ENCODE measurements at places on chromosomes 7 and 10. TPM values are rescaled to one million over a fixed set of nuclear protein-coding genes. Genes with fewer than 3 reads are reported as not detected.

GRCh38 chr10:112208997-112209396, 25.4 kb upstream of the GPAM start:
- no peak for DNase-seq

The PDE6C gene
- not detected for polyA plus RNA-seq

- no peak for DNase-seq
Observed at GRCh38 chr10:17144032-17144431, 14.4 kb upstream of the CUBN start.

GRCh38 chr7:17041324-17041723, 159.5 kb upstream of the AGR3 start:
- DNase-seq: no peak

The MMRN2 gene
- 15.8 TPM for polyA plus RNA-seq

The CYP26C1 gene
- not detected for polyA plus RNA-seq

The FZD1 gene
- 4.7 TPM for polyA plus RNA-seq

DNA sequence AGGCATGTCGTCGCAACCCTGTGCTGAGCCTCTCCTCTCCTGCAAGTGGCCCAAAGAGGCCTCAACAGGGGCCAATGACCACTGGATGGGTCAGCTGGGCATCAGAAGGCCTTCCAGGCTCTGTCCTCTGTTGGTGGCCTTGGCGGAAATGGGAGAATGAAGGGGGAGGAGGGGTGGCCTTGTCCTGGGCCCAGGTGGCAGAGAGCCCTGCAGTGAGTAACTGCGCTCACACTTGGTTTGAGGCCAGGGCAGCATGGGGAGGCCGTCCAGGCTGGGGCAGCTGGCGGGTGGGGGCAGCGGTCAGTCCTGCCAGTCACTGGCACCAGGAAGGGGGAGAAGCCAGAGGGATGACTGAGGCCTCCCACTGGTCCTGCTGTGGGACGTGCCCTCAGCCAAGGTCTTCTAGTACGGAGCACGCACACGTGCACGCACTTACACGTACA, 59.8 kb downstream of the LHPP start:
- DNase-seq: no peak

DNA sequence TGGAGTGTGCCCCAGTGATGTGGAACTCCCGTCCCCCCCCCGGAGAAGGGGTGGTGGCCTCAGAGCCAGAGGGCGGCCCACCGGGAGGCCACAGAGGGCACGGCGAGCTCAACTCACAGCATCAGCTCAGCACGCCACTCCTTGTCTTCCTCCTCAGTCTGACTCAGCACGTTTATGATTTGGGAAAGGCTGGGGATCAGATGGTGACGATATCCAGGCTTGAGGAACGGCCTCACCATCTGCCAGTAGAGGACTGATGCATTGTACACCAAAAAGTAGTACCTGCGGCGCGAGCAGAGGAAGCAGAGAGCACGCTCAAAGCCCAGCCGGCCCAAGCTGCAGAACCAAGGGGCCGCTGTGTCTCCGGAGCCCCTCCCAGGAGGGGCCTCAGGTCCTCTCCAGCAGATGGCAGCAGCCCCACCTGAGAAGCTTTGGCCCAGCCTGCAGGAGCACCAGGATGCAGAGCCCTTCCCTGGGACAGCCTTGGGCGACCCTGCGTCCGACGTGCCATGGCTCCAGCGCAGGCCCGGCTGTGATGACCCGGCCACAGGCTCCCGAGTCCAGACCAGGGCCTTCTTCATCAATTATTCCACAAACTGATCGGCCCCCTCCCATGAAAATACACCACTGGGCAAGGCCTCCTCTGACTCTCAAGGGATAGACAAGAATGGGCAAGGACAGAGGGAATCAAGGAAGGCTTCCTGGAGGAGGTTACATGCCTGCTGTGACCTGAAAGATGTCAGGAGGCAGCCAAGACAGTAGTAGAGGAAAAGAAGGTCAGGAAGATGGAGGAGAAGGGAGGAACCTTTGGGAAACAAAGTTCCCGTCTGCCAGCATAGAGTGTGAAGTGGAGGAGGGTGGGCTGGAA, 3.7 kb downstream of the CFAP46 start:
- no peak for DNase-seq

DNA sequence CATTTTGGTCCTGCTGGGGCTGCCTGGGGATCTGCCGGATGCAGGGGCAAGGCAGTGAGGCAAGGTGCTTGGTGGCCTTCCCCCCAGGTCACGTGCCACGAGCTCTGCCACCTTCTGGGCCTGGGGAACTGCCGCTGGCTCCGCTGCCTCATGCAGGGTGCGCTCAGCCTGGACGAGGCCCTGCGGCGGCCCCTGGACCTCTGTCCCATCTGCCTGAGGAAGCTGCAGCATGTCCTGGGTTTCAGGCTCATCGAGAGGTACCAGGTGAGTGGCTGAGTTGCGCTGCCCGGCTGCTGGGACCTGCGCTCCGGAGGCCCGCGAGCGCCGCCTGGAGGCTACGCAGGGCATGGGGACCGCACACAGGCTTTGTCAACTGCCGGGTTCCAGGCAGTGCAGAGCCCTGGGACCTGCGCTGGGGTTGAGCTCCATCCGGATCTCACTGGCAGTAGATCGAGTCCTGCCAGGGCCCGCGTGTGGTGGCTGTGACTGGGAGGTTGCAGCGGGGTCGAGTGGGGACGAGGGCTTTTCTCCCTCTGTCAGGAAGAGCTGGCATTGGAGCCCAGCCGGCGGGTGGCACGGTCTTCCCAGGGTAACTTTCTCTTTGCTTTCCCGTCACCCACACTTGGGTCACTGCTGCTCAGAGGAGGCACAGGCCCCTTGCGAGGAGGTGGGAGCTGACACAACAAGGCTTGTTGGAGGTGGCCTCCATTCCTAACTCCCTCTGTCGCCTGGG, 21.7 kb downstream of the AMZ1 start:
- DNase-seq: no peak

GRCh38 chr7:114656466-114656865, 241.9 kb downstream of the FOXP2 start:
- DNase-seq: no peak

The FBXL15 gene
- polyA plus RNA-seq: 20.0 TPM

The ITGA8 gene
- 0.82 TPM for polyA plus RNA-seq

The IGF2BP3 gene
- polyA plus RNA-seq: 0.30 TPM

DNA sequence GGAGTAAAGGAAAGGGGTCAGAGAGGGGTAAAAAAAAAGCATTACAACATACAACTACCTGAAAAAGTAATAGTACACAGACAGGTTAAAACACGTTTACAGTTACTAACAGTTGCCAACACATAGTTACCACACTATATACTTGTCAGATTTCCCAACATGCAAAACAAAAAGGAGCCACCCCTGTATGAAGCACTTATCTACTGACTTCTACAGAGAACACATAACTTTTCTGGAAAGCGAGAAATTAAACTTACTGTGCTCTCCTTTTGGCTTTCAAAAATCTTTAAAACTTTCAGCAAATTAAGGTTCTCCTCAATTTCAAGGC, 2.1 kb downstream of the ABI1 start:
- no peak for DNase-seq

- no peak for DNase-seq
Observed at GRCh38 chr7:150335108-150335773, 6.2 kb downstream of the RARRES2 start.

- no peak for DNase-seq
Observed at GRCh38 chr7:9962742-9963141, 1010.9 kb upstream of the PHF14 start.

The ERVW-1 gene
- not detected for polyA plus RNA-seq

The ADCYAP1R1 gene
- polyA plus RNA-seq: 0.71 TPM

The ASZ1 gene
- polyA plus RNA-seq: not detected

DNA sequence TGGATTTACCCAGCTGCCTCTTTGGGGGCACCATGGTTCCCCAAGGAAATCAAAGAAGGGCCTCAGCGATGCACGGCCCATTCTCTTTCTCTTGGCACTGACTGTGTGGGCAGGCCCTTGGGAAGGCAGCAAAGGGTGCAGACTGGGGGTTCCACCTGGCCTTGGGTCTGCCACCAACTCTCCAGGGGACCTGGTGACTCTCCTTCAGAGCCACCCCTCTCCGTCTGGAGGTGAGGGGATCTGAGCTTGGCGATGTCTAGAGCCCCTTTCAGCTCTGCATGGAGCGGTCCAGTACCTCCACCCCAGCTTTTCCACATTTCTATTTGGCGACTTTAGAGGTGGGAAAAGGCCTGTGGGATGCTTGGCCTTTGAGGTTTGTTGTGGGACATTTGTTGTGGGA, 69.1 kb downstream of the C10orf120 start:
- no peak for DNase-seq

- no peak for DNase-seq
Observed at GRCh38 chr7:7909376-7909775, 59.2 kb upstream of the GLCCI1 start.

- no peak for DNase-seq
Observed at GRCh38 chr10:88120599-88121333, 257.3 kb downstream of the PTEN start.

- peak; percentile 86 for DNase-seq
Observed at GRCh38 chr10:50624866-50625501, 1.2 kb upstream of the SGMS1 start.

- no peak for DNase-seq
Observed at GRCh38 chr10:124735491-124736286, 8.5 kb downstream of the FAM53B start.

- DNase-seq: peak; percentile 69
Observed at GRCh38 chr7:140326116-140326928, 72.0 kb downstream of the SLC37A3 start.

All from heart left ventricle (tissue), 16 donors.